ENCODE measurements at places on chromosomes 5 and 9. TPM values are rescaled to one million over a fixed set of nuclear protein-coding genes. Genes with fewer than 3 reads are reported as not detected.

The SEMA6A gene
- 8.3 TPM for total RNA-seq

The C6 gene
- total RNA-seq = not detected

The RAD23B gene
- 62.8 TPM for total RNA-seq

The MZB1 gene
- not detected for total RNA-seq

The PCDHB15 gene
- 0.07 TPM for total RNA-seq

The GMCL2 gene
- not detected for total RNA-seq

The SPATA31C1 gene
- 0.14 TPM for total RNA-seq

The CDKN2B gene
- total RNA-seq = 25.9 TPM

The DRD1 gene
- total RNA-seq = not detected

The GABRP gene
- not detected for total RNA-seq

The PCDHA4 gene
- total RNA-seq = not detected

The BTNL3 gene
- total RNA-seq = not detected

The MYMK gene
- total RNA-seq = not detected

The POLR3G gene
- total RNA-seq = 28.4 TPM

The LCN9 gene
- not detected for total RNA-seq

The SPATA31D4 gene
- total RNA-seq = not detected

The SOHLH1 gene
- not detected for total RNA-seq

The SLC36A2 gene
- total RNA-seq = not detected

The ZDHHC12 gene
- 106 TPM for total RNA-seq

The COL23A1 gene
- not detected for total RNA-seq

The LEAP2 gene
- 0.35 TPM for total RNA-seq

The SCGB3A1 gene
- total RNA-seq = not detected

The SPINK6 gene
- not detected for total RNA-seq

The TGFBI gene
- total RNA-seq = 371 TPM

The MAMDC2 gene
- 6.6 TPM for total RNA-seq

The ARL14EPL gene
- not detected for total RNA-seq

The RNF20 gene
- total RNA-seq = 17.3 TPM

The PIGO gene
- 27.8 TPM for total RNA-seq

The RIMOC1 gene
- 13.5 TPM for total RNA-seq

The KIF12 gene
- total RNA-seq = 13.5 TPM

The EPB41L4A gene
- 17.2 TPM for total RNA-seq

The PCDHGA3 gene
- 0.52 TPM for total RNA-seq

The NPR3 gene
- 0.14 TPM for total RNA-seq

The PHF24 gene
- total RNA-seq = 0.12 TPM

The EIF4EBP3 gene
- 2.8 TPM for total RNA-seq

The PCDHB8 gene
- not detected for total RNA-seq

The SLC36A3 gene
- not detected for total RNA-seq

The BRINP1 gene
- total RNA-seq = 2.5 TPM

The LSM11 gene
- 3.0 TPM for total RNA-seq

The C9orf153 gene
- total RNA-seq = not detected

The PCDHA9 gene
- not detected for total RNA-seq

The SLC6A3 gene
- not detected for total RNA-seq

The HRH2 gene
- total RNA-seq = 0.29 TPM

The EQTN gene
- not detected for total RNA-seq

The CATSPER3 gene
- total RNA-seq = 0.29 TPM

The DAPK1 gene
- 45.5 TPM for total RNA-seq

The ANKDD1B gene
- total RNA-seq = 1.3 TPM

The GPR150 gene
- total RNA-seq = not detected

The TAS2R1 gene
- total RNA-seq = not detected
